ENCODE measurements at places on chromosomes 7 and 10.

DNA sequence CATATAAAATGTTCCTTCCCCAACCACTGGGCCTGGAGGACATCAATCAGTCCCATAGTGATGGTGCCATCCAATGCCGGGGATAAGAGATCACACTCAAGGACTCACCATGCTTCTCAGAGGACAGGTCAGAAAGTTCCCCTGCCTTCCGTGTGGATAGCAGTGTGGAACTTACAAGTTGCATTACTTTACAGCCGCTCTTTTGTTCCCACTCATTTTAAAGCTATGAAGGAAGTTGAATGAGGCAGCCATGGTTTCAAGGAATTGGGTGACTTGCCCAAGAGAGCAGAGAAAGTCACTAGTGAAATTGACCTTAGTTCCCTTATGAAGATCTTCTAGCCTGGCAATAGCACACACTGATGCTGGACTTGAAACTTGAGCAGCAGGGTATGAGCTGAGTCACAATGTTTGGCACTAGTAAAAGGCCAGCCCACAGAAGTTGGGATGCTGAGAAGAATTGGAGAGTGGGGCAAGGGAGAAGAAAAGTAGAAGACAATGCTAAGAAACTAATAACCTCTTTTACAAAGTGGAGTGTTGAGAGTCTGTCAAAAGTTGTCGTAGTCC, 78.7 kb downstream of the CXCL12 start:
- DNase-seq: peak; percentile 34

DNA sequence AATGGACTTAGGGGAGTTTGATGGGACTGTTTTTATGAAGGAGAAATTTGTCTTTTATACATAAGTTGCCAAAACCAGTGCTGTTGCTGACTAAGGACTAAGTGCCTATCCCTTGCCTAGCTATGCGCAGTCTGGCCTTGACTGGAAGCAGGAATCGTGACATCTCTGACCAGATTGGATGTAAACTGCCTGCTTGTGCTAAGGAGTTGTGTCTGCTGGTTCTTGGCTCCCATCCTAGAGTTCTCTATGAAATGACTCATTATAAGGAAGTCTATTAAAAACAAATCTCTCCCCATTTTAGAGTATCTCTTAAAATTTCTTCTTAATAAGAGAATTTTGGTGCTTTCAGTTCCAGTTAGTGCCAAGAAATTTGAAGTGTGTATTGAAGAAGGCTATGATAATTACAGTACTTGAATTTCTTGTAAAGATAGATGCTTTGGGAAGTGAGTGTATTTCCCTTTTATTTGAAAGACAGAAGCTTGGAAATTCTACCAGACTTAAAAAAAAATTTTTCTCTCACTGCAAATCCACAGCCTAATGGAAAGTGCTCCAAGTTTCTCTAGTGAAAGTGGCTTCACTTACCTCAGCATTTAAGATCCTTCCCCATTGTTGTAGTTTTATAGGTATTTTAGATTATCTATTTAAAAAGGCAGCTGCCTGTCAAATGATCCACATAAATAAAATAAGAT, 77.6 kb downstream of the BICC1 start:
- DNase-seq: peak; percentile 80

- no peak for DNase-seq
Measured at GRCh38 chr7:102096706-102097427, 189.8 kb upstream of the SH2B2 start.

DNA sequence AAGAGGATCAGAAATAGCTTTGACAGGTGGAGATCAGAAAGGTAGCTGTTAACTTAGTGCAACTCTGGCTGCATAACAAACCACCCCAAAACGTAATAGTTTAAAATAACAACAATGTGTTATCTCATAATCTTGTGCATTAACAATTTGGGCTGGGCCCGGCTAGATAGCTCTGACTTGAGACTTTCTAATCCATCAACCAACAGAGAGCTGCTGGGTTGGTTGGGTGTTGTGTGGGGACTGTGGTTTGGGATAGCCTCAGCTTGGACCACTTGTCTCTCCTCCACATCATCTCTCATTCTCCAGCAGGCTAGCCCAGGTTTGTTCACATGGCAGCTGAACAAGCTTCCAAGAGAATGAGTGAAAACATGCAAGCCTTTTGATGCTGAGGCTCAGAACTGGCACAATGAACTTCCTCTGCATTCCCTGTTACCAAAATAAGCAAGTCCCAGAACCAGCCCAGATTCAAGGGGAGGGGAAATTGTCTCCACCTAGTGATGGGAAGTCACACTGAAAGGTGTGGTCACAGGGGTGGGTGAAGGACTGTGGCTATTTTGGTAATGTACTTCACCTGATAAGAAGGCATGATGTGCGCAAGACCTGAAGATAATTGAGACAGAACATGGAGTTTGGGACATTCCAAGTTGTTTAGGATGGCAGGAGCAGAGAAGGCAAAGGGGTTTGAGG, 20.4 kb upstream of the ASAH2 start:
- DNase-seq: no peak

DNA sequence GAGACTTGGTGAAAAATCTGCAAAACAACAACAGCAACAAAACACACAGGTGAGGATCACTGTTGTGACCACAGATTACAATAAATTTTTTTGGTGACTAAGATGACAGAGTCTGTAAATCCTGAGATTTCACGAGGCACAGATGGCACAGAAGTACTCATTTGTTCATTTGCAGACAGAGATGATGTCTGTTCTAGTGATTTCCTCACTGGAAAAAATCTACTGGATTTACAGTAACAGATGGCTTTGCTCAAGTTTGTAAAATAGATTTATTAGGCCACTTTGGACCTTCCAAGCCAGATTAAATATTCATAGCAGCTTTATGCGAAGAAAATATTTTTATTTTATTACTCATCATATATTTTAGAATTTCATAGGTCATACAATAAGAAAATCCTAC, 113.5 kb upstream of the IL6 start:
- no peak for DNase-seq

GRCh38 chr10:129778571-129778970, 185.5 kb downstream of the EBF3 start:
- no peak for DNase-seq

DNA sequence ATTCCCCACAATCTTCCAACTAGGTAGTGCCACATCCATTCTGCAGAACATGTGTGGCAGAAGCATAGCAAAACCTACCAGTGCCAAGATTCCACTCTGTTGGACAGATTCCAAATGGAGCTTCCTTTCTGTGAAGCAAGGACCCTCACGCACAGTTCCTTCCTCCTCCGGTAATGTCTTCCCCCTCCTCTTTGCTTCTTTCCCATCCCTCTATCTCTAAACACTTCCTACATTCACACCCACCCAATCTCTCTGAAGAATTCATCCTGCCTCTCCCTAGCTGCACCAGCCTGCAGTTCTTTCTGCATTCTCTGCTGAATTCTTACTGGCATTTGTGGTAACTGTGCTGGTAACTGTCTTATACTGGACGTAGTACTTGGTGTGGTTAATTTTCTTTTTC, 124.9 kb downstream of the RNLS start:
- no peak for DNase-seq

DNA sequence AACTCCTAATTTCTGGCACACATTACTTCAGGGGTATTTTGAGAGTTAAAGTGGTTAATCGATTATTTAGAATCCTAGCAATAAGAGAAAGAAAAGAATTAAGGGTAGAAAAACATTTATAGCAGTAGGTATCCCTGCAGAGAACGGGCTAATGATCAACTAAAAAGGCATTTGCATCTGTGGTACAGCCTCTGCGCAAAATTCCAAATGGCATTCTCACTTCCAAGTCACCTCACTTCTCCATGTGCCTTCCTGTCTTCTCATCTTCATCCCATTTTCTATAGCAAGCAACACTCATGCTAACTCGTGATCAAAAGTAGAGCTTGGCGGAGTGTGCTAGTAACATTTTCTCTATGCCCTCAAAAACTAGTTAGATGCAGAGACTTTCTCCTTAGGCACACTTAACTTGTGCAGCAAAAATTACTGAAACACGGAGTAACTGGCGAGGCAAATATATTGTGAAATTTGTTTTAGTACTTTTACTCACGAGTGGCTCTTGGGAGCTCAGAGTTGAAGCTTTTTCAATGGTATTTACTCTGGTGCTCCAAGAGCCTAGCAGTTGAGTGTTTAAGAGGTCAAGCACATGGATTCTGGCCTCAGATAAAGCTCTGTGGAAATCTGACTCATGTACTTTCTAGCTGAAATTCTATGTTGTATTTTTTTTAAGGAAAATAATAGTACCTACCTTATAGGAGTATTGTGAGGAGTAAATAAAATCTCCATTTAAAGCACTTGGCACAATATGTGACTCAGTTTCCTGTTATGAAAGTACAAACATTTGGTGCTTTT, 65.1 kb downstream of the MET start:
- DNase-seq: no peak

- DNase-seq: no peak
Measured at GRCh38 chr10:86813982-86814381, 57.6 kb downstream of the BMPR1A start.

DNA sequence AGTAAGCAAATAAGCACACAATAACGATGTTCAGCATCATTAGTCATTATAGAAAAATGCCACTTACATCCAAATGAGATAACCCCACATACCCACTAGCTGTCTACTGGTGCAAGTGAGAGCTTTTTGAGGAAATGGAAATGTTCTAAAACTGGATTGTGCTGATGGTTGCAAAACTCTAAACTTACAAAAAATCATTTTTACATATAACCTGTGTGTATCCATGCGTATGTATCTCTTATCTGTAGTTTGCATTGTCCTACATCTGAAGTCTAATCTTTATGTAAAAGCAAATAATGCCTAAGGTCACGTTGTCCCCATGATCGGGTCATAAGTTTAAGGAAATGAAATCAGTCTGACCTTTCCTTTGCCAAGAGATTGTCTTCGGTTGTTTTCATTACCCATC, 81.6 kb upstream of the DNAJB6 start:
- no peak for DNase-seq

- no peak for DNase-seq
Measured at GRCh38 chr10:54650547-54650946, 150.5 kb downstream of the PCDH15 start.

DNA sequence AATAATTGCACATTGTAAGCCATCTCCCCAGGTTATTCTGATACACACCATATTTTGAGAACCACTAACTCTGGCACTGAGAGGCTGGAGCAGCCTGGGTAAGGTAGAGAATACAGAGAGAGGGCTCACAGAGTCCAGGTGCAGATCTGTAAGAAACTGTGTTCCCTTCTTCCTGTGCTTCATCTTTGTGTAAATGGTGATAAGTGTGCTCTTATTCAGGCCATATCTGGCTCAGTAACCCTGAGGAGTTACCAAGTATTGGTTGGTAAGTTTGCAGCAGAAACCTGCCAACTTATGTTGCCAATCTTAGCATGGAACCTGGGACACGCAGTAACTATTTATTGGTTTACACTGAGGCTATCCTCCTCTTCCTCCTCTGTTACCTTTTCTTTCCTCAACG, 16.2 kb upstream of the ICA1 start:
- no peak for DNase-seq

DNA sequence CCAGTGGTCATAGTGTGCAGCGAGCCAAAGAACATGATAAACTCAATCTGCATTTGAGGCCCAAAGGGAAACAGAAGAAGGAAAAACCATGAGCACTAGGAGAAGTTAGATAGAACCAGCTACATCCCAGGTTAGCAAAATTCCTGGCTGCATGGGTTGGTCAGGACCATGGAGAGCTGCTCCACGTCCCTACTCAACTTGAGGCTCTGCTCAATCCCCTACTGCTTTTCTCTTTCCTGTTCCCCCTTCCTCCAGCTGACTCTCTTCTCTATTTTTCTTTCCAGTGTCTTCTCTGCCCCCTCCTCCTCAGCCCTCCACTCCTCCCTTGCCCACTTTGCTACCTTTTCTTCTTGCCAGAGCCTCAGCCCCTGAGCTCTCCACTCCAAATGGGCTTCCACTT, 21.9 kb upstream of the VSIR start:
- no peak for DNase-seq

DNA sequence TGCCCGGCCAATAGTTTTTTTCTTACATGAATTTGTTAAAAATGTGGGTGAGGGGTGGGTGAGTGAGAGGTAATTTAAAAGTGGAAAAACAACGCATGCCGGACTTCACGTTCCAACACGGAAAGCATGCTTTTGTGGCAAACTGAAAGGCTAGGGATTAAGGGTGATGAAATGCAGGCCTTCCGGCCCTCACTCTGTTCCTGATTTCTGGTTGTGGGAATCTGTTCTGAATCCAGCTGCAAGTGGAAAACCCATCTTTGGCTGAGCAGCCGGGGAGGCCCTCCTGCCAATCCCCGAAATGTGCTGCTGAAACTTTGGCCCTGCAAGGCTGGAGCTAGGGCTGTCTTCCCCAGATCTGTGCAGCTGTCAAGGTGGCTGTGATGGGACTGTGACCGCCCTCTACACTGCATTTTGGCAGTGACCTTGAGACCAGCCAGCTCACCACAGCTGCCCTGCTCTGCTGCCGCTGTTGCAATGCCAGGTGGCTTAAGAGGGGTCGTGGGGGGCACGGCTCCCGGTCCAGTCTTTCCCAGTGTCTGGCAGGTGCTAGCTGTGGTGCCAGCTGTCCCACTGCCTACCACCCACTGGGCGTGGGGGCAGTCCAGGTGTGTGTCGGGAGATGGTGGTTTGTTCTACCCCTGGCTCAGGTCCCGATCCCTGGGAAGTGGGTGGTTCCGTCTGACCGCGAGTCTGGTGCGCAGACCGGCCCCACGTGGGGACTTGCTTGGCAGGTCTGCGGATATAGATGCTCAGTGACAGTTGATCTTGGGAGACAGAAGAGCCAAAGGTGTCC, 39.0 kb downstream of the TET1 start:
- DNase-seq: no peak

DNA sequence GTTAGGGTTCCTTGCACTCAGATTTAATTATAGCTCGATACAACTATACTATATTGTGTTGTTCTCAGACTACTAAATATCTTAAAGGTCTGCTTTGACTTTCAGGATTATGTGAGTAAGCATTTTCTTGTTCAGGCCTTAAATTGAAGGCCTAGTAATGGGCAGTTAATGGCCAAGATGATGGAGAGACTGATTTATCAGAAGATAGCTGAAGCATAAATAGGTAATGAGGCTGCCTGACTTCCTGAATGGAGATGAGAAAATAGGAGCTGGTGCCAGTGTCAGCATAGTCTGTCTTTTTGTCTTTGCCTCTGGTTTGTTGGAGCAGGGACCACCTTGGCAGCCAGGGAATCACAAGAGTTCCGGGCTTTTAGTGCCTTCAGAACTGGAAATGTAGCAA, 32.2 kb downstream of the ADAM22 start:
- no peak for DNase-seq

GRCh38 chr10:132497063-132497680, 40.4 kb upstream of the INPP5A start:
- DNase-seq: no peak

DNA sequence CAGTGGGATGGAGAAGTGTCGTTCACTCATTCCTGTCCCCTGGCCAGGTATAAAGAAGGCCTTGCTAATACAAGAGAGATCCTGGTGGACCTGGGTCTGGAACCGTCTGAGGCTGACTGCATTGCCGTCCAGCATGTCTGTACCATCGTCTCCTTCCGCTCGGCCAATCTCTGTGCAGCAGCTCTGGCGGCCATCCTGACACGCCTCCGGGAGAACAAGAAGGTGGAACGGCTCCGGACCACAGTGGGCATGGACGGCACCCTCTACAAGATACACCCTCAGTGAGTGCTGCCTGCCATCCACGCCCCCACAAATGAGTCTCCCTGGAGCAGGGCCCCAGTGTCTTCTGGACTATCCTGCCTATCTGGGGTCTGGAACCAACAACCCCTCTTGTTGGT, 27.2 kb downstream of the HKDC1 start:
- no peak for DNase-seq
